ENCODE measurements at places on chromosomes 5 and 9. TPM values are rescaled to one million over a fixed set of nuclear protein-coding genes. Genes with fewer than 3 reads are reported as not detected.

CORO2A gene
- total RNA-seq: 7.8 TPM

SPRY4 gene
- 34.7 TPM for total RNA-seq

FST gene
- 0.33 TPM for total RNA-seq

SOHLH1 gene
- total RNA-seq: not detected

ECM2 gene
- total RNA-seq: not detected

FOXD4 gene
- total RNA-seq: 0.13 TPM

SGCD gene
- 0.29 TPM for total RNA-seq

NOTCH1 gene
- total RNA-seq: 52.4 TPM

TMEM171 gene
- total RNA-seq: 3.0 TPM

OCLN gene
- 104 TPM for total RNA-seq

- no peak for DNase-seq
Measured at GRCh38 chr9:121868626-121869025, 217.2 kb downstream of the DAB2IP start.

DNA sequence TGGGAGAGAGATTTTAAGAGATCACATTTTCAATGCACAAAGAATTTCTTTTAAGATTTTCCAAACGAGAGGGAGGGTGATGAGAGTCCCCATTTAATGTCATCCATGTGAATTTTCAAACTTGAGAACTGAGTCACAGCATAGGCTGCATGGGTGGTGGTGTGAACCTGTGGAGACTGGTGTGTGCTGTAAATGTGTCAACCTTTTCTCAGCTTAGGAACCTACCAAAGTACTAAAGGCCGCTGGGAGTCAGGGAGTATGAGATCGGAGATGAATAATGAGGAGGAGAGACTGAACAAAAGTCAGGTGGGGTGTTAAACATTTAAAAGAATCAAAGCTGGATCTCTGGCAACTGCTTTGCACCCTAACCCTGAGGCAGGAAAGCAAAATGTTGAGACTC is 7.5 kb downstream of the ALDH1A1 start:
- DNase-seq: no peak

- DNase-seq: no peak
Measured at GRCh38 chr5:1794901-1795290, 4.7 kb downstream of the MRPL36 start.

DNA sequence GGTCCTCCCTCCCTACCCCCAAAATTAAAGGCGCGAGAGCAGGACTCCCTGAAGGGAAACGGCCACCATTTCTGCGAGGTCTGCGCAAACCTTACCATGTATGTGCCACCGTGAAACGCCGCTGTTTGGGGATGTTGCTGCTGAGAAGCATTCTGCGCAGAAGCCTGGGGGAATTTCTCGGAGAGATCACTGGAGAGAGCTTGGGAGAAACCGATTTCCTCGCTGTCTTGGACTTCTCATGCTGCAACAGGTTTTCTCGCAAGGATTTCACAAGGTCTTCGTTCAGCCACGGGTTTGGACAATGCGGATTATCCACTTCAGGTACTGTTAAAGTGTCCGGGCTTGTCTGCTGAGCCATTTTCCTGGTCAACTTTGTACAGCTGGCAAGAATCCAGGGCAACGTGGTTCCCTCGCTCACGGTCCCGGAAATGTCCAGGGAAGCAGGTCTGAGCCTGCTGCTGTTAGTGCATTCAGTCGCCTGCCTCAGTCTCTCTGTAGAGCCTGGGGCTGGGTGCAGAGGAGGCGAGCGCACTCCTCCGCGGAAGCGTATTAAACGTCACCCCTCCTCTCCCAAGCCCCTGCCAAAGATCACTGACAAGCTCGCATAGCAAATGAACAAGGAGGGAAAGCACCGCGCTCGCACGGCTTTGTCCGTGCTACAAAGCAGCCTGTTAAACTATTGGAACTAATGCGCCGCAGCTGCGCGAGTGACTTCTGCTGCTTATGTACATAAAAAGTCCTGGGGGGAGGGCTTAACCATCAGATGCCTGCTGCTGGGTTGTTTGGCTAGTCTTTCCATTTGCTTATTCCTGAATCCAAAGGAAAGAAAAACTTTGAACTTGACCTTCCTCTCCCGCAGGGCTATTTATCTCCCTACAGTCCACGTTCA is 125.1 kb downstream of the PDE4D start:
- no peak for DNase-seq

- no peak for DNase-seq
Measured at GRCh38 chr9:14198841-14199455, 115.0 kb downstream of the NFIB start.

GRCh38 chr5:143402017-143402552 is 1.4 kb downstream of the NR3C1 start:
- no peak for DNase-seq

- DNase-seq: no peak
Measured at GRCh38 chr5:113359419-113359818, 75.4 kb downstream of the TSSK1B start.

GRCh38 chr9:1707291-1707690 is 307.9 kb upstream of the SMARCA2 start:
- DNase-seq: peak; percentile 21

DNA sequence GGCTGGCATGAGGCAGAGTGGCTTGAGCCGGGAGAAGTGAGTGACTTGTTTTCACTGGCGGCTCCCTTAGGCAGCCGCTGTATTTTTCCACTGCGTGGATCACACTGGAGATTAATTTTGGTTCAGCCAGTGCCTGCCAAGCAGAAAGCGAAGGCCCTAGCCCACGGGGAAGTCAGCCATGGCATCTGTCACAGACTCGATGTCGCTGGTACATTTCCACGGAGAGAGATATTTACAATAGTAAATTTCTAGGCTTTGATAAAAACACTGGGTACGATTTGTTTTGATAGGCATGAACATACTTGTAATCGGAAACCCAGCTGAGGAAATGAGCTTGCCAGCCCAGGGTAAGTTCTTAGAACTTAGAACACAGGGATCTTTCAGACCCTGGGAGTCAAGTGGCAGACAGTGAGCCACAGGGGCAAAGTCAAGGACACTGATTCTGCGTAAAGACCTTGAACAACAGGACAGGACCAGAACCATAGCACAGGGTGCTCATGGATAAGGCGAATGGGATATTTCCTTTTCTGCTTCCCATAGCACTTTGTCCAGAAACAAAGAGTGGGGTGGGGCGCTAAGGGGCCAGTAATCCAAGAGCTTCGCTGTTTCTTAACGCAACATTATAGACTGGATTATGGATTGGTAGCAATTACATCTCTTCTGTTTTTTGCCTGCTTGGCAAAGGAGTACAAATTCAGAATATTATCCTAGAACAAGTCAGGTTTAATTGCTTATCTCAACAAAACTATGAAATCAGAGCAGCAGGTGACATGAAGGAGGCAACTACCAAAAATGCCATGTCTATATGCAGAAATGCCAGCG is 4.5 kb downstream of the DUSP1 start:
- no peak for DNase-seq

GRCh38 chr5:125668884-125669283 is 754.3 kb upstream of the GRAMD2B start:
- DNase-seq: no peak

- no peak for DNase-seq
Measured at GRCh38 chr5:45521067-45521466, 175.1 kb downstream of the HCN1 start.

- no peak for DNase-seq
Measured at GRCh38 chr5:11182441-11183080, 421.5 kb upstream of the DAP start.

DNA sequence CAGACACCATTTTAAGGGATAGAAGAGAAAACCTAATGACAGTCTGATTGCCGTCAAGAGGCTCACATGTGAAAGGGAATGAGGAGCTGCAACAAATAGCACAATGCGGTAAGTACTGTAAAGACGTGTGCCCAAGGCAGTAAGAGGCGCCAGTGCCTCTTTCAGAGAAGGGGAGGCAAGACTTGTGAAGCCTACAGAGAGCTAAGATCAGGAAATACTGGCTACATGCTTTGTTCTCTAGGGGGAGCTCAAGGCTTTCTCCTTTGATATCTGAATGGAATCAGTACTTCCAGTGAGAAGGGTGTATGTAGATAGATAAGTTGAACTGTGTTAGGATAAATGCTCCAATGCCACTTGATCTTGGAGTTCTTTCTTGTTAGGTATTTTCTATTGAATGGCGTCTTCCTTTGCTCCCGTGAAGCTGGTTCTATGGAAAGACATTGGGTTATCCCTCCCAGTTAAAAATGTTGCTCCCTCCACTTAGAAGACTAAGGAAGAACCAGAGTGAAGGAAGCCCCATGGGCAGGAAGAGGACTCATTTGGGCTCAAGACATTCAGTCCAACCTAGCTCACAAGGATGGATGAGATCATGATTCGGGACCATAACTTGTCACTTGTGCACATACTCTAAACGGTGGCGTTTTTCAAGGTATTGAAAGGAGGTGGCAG is 23.5 kb upstream of the ALDOB start:
- no peak for DNase-seq

DNA sequence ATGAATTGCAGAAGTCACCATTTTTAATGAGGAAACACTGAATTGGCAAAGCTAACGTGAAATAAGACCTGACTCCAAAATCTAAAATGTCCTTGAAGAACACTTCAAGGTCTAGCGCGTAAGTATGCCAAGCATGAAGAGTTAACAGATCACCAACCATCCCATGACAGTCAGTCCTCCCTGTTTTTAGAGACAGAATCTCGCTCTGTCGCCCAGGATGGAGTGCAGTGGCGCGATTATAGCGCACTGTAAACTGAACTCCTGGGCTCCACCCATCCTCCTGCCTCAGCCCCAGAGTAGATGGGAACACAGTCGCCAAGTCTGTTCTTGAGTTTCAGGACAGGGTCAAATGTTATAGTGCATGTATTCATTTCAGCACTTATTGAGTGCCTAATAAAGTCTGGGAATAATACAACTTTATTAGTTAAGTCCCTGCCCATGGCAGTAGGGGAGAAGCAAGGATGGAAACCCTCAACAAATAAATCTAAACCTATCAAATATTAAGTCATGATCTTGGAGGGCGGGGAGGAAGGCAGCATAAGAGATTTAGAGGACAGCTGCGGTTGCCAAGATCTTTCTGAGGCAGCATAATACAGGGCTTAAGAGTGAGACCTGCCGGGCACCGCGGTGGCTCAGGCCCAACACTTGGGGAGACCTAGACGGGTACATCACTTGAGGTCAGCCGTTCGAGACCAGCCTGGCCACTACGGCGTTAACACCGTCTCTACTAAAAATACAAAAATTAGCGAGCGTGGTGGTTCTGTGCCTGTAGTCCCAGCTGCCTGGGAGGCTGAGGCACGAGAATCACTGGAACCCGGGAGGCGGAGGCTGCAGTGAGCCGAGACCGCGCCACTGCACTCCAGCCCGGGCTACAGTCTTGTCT is 1.1 kb downstream of the ATPSCKMT start:
- DNase-seq: no peak

GRCh38 chr5:142527234-142527633 is 158.7 kb downstream of the FGF1 start:
- DNase-seq: no peak

Measured in kidney epithelial cell (primary cell).